ENCODE measurements at places on chromosomes 12 and 14.
A peak's percentile ranks its signal among the peaks of the same experiment; 100 is the strongest.

- peak; percentile 26 for DNase-seq
Measured at GRCh38 chr12:50187084-50187900, 20.1 kb upstream of the CERS5 start.

GRCh38 chr12:45762185-45763110 lies 32.9 kb downstream of the ARID2 start:
- DNase-seq: peak; percentile 69

DNA sequence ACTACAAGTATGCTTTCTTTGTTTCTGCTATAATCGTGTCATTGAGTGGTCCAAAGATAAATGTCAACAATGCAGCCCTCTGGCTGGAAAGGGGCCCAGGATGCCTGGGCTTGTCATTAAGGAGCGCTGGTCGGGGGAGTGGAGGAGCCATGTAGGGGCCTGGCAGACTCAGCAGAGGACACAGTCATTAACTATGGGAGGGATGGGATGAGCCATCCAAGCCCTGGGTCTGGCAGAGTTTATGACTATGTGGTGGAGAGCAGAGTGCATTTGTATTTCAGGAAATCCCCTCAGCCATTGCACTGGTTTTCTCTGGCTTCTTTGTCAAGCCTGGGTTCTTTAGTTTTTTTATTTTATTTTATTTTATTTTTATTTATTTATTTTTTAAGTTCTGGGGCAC lies 243.1 kb downstream of the C12orf75 start:
- no peak for DNase-seq

DNA sequence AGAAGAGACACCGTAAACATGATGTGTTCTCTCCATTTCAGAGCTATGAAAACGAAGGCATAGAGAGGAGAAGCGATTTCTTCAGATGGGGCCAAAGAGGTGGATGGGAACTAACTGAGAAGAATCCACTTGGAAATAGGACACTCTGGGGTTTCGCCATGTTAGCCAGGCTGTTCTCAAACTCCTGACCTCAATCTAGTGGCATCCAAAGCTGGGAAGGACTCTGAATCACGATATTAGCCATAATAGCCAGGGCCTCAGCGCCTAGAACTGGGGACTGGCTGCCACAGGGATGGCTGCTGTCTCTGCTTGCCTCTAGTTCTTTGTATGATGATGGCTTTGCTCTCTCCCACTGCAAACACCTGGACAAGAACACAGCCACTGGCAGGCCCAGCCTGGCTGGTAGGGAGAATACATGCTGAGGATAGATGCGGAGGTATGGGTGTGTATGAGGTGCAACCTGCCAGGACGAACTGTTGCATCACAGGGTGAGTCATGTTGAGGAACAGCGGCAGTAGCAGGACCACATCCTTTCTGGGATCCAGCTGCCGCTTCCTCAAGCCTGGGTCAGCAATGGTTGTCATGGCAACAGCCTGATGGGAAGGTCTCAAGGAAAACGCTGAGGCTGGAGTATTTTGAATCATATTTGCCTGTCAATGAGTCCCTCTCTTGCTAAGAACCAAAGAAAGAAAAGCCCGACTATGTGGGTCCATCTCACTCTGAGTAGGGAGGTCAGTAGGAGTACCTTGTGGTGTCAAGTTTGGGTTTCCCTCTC lies 31.1 kb downstream of the CCDC177 start:
- peak; percentile 37 for DNase-seq

GRCh38 chr12:18355429-18355828 lies 94.1 kb downstream of the PIK3C2G start:
- no peak for DNase-seq

GRCh38 chr14:76591266-76591665 lies 170.0 kb upstream of the VASH1 start:
- DNase-seq: peak; percentile 20

DNA sequence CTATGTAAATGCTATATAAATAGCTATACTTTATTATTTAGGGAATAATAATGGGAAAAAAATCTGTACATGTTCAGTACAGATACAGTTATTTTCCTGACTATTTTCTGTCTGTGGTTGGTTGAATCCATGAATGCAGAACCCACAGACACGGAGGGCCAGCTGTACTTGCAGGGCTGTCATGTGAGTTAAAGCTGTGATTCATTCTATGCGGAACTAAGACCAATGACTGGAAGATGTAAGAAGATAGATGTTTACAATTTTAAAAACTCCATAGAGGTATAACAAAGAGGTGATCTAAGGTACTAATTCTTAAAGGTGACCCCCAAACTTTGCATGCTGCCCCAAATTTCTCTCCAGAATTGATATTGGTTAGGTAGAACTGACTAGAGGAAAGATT lies 14.6 kb downstream of the PCNX4 start:
- peak; percentile 60 for DNase-seq

DNA sequence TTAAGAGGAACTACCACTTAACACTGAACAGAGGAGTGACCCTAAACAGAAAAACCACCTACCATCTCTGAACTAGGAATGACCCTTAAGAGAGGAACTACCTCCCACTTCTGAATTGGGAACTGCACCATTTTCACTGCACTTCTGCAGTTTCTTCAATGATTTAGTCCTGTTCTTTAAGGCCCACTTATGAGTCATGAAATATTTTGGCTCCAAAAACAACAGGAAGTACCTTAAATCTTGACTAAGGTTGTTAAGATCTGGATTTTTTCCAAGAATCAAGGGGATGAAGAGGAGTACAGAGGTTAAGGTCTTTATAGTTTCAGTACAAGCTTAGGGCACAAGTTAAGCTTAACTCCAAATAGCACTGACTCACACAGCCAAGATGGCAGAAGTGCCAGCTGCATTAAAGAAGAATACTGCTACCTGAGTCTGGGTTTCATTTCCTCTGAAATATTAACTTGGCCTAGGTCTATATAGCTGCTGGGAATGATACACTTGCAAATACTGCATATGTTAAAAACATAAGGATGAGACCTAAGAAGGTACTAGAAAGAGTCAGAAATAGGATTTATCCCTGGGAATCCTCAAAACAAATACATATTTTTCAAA lies 4.2 kb downstream of the NPC2 start:
- peak; percentile 20 for DNase-seq

DNA sequence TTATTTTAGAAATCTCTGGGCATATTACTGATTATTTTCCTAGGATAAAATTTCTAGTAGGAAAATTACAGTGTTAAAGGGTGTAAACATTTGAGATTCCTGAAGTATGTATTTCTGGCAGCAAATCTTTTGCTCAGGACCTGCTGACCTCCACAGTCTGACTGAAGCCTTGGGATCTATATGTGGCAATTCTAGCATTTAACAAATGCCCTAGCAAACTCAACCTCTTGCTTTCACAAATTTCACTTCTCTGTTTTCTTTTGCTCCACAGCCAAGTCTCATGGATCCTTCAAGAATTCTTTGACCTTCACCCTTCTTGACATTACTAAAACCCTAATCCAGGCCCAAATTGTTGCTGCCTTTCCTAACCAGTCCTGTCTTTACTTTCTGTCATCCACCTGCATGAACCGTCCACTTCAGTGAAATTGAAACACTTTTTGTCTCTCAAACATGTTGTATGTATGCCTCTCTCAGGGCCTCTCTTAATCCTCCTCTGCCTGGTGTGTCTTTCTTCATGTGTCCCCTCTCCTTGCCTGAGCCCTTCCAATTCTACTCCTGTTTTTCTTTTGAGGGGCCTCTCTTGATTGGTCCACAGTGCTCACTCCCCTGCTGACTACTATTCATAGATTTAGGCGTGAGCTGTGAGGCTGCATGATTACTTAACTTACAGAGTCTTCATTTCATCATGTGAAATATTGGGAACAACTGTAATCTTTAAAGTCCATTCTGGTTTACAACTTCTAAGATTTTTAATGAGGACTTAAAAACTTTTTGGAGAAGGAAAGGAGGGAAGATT lies 5.1 kb upstream of the DYRK4 start:
- no peak for DNase-seq

DNA sequence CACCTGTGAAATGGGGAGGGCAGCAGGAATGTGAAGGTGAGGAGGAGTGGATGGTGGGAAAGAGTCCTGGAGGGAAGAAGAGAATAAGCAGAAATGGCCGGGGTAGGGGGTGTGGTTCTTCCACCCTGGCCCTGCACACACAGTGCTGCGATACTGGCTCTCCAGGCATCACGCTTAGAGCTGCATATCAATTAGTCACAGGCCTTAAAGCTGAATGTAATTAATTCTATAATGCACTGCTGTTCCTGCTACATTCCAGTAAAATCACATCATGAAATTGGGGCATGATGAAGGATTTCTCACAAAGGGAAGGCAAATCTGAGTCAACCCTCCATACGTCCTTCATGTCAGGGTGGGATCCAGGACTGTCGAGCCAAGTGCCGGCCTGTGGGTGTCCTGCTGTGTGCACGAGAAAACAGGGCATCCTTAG lies 566.1 kb downstream of the BCL11B start:
- DNase-seq: no peak

DNA sequence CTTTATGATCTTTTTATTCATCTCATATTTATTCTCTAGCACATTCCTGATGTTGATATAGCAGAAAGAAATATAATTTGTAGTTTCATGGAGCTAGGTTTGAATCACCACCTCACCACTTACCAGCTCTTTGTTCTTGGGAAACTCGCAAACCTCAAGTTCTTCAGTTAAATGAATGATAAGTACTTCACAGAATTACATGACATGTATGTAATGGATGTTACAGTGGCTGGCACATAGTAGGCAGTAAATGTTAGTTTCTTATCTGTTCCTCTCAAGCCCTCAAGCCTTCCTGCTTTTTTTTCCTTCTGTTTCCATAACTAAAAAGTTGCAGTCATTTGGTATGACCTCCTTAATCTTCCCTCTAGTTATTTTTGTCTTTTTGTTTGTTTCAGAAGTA lies 54.9 kb downstream of the SPATS2 start:
- DNase-seq: no peak

GRCh38 chr12:11780521-11781101 lies 131.1 kb downstream of the ETV6 start:
- no peak for DNase-seq

GRCh38 chr14:95402176-95402575 lies 82.5 kb upstream of the CLMN start:
- DNase-seq: no peak

GRCh38 chr14:92982956-92983355 lies 60.0 kb downstream of the CHGA start:
- DNase-seq: no peak

DNA sequence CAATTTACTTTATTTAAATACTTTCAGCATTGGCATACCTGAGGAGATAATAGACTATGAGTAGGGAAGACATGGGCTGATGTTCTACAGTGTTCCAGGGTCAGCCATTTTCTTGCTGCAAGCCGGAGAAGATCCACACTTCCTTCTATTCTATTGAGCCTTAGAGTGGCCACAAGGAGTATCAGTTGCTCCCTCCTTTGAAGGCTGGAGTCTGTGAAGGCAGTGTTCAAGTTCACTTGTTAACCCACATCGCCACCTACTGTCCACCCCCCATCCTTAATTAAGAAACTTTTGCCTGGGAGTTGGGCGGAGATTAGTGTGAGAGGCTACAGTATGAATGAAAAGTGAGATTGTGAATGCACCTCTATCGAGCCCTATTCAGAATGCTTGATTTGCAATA lies 666.6 kb downstream of the NRXN3 start:
- peak; percentile 4 for DNase-seq

GRCh38 chr12:54004063-54004840 lies 4.3 kb downstream of the HOXC9 start:
- DNase-seq: no peak

DNA sequence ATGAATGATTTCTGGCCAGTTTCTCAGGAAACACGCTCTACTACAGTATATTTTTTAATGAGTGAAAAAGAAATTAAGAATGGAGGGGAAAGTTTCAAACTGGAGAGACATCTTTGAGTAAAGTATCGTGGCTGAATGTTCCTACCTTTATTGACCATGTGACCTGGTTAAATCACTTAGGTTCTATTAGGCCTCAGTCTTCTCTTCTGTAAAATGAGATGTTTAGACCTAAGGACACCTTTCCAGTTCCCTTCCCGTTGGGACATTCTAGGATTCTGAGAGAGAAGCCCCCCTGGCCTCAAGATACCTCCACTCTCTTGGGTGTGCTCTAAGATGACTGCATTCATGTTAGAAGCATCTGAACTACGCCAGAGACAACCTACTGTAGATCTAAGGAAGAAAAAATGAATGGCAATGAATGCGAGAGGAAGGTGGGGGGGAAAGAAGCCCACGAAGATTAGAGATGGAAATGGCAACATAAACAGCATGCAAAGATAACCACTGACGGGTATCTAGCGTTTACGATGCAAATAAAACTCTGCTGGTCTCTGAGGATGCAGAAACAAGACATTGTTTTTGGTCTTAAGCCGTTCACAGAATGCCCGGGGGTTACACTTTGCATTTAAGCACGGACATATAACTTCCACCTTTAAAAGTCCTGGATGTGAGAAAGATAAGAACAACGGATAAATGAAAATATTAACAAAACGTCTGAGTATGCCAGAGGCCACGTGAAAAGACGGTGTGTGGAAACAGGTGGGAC lies 599 bp upstream of the CPSF6 start:
- no peak for DNase-seq

DNA sequence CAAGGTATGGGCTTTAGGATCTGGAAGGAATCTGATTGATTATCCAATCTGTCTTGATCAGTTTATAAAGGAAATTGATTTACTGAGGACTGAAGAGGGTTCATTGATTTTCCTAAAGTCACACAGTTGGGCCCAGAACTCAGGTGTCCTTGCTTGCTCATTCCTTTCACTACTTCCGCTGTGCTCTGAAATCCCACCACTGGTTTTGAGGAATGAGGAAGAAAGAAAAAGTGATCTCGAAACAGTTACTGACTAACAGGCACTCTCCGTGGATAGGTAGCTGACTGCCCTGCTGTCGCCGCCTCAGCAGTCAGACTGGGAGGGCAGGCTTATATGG lies at the start of gene FITM1:
TSS of gene FITM1 (plus strand) at position 280 of the 337 bp plus-strand sequence. CDS start 905 bp downstream, outside the sequence.
- DNase-seq: no peak

GRCh38 chr14:103856105-103856504 lies 8.7 kb upstream of the PPP1R13B start:
- no peak for DNase-seq

GRCh38 chr14:31936115-31936514 lies 141.0 kb upstream of the ARHGAP5 start:
- no peak for DNase-seq

DNA sequence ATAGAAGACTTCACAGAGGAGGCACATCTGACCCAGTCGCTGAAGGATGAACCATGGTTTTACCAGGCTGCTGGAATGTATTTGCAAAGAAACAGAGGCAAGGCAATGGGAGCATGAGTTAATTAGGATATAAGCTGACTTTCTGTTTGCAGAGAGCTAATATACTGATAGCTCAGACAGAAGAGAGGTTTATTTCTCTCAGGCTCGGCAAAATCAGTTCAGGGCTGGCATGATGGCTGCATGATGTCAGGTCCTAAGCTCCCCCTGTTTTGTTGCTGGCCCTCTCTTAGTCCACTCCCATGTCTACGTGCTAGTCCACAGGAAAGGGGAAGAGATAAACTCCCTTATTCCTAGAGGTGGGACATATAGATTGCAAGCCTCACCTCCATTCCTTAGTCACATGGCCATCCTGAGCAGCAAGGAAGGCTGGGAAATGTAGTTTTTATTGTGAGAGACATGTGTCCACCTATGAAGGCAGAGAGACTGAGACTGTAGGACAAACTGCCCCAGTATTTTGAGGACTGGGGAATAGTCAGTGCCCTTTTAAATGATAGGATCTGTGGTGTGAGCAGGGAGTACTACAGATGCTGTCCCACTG lies 224.5 kb downstream of the VRK1 start:
- no peak for DNase-seq

GRCh38 chr12:27733052-27733656 lies 22.5 kb downstream of the MRPS35 start:
- no peak for DNase-seq

GRCh38 chr12:116303066-116303465 lies 25.6 kb upstream of the MED13L start:
- no peak for DNase-seq
